Inflammatory macrophage (primary cell): ENCODE measurements at places on chromosomes 3 and 15.

DNA sequence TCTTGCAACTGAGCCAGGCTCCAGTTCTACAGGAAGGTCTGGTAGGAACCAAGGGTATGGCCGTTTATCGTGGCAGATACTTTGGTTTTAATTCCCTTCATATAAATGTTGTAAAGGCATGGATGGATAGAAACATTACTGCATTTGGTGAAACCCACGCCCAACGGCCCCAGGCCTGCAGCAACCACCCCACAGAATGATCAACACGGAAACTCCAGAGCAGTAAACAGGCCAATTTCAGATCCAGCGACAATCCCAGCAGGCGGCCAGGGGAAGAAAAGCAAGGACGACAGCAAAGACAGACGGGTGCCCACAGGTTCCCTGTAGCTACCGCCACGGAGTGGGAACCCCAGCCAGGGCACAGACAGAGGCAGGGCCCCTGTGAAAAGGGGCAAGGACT lies 32.6 kb upstream of the PCSK6 start:
- no peak for DNase-seq

- DNase-seq: no peak
These were observed 5.9 kb upstream of the RPS27L start for GRCh38 chr15:63163217-63163616.

DNA sequence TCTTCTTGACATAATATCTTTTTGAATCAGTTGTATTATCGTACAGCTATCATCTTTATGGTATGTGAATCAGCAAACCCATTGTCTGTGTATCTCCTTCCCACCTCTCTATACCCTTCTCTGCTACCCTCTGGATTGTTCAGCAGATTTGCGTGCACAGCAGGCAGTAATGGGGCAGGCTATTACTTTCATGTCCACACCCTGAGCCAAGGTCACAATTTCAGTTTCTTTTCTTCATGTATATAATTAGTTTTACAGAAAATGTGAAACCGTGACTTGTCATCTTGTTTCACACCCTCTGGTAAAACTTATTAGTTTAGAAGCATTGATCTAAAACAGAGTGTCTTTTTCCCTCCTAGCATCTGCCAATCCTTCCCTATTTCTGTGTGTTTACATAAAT lies 770.4 kb upstream of the SEMA6D start:
- no peak for DNase-seq

DNA sequence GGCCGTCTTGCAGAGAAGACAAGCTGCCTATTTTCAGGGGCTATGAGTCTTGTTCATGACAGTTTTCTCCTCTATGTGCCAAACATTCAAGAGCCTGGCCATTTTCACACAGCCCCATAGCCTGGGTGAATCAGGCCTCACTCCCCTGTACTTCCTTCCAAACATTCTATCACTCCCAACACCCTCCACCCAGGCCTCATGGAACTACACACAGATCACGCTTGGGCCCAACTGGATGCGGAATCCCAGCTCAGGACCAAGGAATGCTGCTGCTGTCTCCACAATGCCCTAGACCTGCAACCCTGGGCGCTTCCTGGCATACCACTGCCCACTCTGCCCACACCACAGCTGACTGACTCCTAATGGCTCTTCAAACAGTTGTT lies 39.4 kb upstream of the PCSK6 start:
- no peak for DNase-seq

DNA sequence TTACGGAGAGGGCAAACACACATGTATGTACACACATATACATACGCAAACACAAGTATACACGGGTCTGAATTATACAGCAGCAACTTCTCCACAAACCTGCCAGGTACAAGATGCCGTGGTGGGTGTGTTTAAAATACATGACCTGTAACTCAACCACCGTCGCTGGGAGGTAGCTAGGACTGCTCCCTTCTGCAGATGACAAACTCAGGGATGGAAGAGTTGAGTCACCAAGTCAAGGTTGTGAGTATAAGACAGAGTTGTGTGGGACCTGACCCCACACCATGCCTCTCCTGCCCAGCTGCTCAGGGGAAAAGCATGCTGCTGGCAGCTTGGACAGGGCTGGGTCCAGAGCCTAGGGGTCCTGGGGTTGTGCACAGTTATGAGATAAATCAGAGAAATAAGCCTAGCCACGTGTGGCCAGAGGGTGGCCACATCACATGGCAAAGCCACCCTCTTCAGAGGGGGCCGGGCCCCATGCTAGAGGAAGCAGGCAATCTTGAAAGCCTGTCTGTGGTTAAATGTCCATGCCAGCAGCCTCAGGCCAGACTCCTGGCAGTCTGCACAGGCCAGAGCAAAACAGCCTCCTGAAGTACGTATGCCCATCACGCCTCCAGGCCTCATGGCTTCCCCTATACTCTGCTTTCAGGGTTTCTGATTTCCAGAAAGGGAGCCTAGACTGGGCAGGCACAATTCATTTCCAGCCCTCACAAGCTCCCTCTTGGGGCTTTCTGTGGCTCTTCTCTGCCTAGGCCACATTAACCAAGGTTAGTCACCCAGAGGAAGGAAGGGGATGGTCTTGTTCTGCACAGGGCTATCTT lies 107.7 kb upstream of the RPL32 start:
- peak; percentile 59 for DNase-seq

GRCh38 chr15:78244101-78244500 lies 9.7 kb upstream of the ACSBG1 start:
- DNase-seq: no peak

GRCh38 chr3:152677491-152677890 lies 157.4 kb upstream of the P2RY1 start:
- no peak for DNase-seq

GRCh38 chr3:73228437-73228836 lies 167.0 kb downstream of the EBLN2 start:
- DNase-seq: no peak

DNA sequence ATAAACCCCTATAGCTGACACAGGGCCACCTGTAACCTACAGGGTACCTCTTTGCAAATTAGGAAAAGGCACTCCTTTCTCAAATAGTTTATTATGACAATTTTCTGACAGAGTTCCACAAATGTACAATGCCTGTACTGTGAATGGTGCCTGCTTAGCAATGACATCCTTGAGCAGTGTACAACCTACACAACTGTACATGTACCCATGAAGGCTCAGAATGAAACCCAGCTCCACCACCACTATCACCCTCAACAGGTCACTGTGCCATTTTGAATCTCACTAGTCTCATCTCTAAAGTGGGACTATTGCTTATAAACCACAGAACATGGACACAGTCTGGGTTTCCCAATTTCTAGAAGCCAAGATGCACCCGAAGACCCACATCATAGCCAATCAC lies 7.0 kb downstream of the MFGE8 start:
- DNase-seq: no peak

GRCh38 chr15:29680465-29681165 lies 141.7 kb downstream of the TJP1 start:
- no peak for DNase-seq

GRCh38 chr15:88342666-88343065 lies 86.1 kb upstream of the NTRK3 start:
- no peak for DNase-seq

GRCh38 chr3:189839576-189839975 lies 208.4 kb downstream of the TP63 start:
- DNase-seq: no peak

GRCh38 chr3:55488398-55489055 lies 1.4 kb upstream of the WNT5A start:
- DNase-seq: peak; percentile 26

GRCh38 chr3:39587113-39587512 lies 119.6 kb downstream of the MOBP start:
- no peak for DNase-seq

GRCh38 chr15:60766391-60767128 lies 287.6 kb upstream of the ICE2 start:
- DNase-seq: no peak

GRCh38 chr3:99541181-99541580 lies 97.2 kb upstream of the COL8A1 start:
- DNase-seq: no peak

GRCh38 chr15:91263632-91264531 lies 163.8 kb downstream of the SV2B start:
- DNase-seq: peak; percentile 42

DNA sequence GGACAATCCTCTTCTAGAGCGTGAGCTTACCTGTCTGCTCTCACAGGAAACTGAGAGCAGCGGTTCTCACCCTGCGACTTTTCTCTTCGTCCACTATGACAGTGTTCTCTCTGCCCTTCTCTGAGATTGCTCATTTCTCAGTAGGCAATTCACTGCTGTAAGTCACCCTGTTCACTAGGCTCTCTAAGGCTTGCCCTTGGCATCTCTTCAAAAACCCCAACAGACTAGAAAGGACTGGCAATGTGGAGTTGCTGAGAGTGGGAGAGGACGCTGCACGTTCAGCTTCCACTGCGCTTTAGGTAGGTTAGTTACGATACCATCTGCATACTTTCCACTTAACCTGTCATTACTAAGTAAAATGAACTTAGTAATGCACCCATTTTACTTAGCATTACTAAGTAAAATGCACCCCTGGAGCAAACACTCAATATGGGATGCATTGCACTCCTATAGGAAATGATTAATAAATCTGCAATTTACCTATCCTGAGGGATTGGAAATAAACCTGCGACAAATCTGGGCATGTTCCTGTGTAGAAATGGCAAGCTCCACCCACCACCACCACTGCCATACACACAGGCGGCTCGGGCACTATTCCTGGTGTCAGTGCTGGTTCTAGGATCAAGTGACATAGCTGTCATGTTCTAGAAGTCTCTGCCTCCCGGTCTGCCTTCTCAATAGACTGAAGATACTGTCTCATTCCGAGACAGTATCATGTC lies 21.4 kb downstream of the XPC start:
- no peak for DNase-seq

DNA sequence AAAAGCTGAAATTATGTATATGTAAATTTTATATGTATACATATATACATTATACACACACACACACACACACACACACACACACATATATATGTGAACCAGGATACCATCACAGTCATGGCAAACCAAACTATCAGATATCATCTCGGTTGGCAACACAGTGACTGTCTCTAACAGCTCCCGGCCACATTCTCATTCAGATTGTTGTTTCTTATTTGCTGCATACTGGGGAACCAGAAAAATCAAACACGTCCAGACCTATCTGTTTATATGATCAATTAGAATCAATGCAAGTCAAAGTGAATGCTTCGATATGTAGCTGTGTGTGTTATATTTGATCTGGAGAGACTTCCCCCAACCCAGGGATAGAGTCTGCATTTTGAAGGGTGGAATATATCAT lies 61.1 kb downstream of the TIPARP start:
- DNase-seq: no peak

DNA sequence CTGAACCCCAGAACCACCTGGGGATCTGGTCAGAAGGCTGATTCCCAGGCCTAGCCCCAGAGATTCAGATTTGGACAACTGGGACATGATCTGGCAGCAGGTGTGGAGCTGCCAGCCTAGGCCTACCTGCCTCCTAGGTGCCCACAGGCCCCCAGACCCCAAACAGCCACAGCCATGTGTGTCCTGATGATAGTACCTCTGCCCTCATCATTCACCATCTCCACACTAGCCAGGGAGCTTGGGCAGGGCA lies 34.7 kb downstream of the HMCES start:
- no peak for DNase-seq

DNA sequence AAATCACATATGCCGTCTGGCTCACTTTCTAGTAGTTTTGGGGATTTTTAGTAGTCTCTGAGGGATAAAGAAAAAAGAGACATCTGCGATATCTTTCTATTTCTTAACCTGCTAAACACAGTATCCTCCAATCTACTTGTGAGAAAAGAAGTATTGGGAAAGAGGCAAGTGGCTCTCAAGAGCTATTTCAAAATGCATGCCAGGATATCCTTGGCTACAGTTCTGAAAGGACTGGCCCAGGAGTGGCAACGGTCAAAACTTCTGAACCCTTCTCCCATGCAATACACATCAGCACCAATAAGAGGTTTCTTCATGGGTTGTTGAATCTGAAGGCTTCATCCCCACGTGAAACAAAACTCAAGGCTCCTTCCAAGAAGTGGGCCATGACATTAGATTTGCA lies 204.0 kb upstream of the WNT5A start:
- no peak for DNase-seq

DNA sequence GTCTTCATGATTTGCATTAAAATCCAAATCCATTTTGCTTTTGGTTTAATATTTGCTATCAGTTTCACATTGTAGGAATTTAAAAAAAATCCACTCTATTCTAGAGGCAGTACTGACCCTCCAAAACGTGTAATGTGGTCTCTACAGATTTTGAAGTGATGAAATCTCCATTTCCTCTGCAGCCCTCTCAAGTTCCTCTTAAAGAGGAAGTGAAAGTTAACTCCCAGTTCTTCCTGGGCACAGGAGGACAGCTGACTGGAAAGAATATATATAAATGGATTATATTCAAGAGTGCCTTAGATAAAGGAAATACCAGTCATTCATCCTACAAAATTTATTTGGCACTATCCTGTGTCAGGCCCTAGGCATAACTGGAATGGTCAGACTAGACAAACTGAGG lies 83.5 kb upstream of the PLCL2 start:
- peak; percentile 94 for DNase-seq

GRCh38 chr3:72301779-72302178 lies 516.8 kb upstream of the PROK2 start:
- DNase-seq: no peak

DNA sequence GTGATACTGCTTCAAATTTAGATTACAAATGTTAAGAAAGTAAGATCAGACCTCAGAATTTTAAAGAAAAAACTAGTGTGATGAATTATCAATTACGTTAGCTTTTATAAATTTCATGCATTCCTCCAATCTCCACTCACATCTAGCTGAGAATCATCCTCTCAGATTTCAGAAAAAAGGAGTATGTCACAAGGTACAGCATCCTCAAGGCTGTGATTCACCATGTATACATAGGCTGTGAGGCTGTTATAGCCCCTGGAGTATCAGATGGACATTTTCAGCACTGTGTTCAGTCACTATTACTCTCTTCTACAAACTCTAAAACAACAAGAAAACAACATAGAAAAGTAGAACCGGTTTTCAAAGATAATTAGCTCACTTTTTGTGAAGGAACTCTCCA lies 214.4 kb downstream of the PCCB start:
- DNase-seq: no peak

GRCh38 chr15:70142322-70143191 lies 44.8 kb upstream of the TLE3 start:
- peak; percentile 93 for DNase-seq

DNA sequence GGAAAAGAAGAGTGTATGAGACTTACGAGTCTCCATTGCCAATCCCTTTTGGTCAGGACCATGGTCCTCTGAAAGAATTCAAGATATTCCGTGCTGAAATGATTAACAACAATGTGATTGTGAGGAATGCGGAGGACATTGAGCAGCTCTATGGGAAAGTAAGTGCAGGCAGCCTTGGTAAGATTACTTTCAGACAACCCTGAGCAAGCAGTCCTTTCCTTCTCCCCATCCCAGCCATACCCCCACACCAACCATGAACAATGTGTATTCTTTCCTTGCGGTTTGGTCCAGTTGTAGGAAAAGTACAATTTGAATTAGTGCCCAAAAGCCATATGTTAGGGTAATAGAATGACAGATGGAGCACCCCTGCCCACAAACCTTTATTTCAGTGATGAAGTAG lies 5.6 kb downstream of the TSEN2 start:
- DNase-seq: no peak
